ENCODE measurements at places on chromosomes 3 and 15.

DNA sequence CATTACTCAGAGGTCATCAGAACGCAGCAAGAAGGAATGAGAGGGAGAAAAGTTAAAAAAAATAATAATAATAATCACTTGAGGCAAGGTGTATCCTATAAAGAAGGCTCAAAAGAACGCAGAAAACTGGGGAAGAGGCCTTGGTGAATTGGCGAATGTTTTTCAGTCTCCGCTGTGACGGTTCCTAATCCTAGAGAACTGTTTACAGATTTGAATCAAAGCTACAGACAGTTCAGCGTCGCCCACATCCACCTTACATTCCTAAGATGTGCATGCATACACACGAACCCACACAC lies 634 bp downstream of the ZMAT3 start:
- no peak for DNase-seq

GRCh38 chr15:91975241-91975978 lies 121.9 kb downstream of the SLCO3A1 start:
- no peak for DNase-seq

DNA sequence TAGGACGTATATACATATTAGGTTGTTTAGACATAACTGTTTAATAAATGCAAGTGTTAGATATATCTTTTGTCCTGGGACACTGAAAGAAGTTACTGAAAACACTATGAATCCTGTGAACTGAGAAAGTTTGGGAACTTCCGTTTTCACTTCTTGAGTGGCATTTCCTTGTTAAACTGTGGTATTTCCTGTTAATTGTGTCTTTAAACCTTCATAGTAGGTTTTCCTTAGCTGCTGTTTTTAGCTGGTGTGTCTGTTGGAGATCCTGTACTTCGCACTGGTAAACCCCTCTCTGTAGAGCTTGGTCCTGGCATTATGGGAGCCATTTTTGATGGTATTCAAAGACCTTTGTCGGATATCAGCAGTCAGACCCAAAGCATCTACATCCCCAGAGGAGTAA lies 37.1 kb downstream of the ATP6V1A start:
- DNase-seq, result no peak

- no peak for DNase-seq
These were observed 15.3 kb upstream of the UNC13C start for GRCh38 chr15:53962646-53963561.

DNA sequence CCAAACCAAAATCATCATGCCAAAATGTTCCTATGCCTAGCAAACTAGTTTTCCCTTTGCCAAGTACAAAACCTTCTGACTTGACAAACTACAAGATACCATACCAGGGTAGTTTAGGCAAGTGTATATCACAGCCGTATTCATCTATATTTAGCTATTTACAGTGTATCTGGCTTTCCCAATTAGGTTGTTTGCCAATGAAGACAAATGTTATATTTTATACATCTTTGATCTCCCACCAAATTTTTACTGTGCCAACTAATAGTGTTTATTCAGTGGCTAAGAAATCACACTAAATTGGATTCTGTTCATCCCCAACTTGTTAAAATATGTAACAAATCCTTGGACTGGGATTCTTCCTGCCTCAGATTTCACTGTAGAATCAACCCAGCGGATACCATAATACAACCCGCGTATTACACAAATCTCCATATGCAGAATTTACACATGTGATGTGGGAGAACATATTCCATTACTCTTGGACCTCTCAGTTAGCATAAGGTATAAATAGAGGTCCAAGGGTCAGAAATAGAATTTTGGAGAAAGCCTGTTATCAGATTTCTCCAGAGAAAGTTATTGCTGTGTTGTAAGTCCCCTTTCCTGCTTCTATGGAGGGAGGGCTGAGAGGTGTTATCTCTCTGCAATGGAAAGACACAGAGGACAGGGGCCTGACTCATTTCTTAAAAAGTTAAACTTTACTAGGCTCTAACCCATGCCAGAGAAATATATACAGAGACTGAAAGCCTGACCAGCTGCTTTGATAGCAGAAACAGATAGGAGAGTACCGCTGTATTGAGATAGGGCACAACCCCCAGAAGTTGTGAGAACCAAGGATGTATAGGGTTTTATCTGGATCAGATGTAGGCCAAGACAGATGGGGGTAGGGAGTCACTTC lies 467.0 kb downstream of the FGF12 start:
- no peak for DNase-seq

DNA sequence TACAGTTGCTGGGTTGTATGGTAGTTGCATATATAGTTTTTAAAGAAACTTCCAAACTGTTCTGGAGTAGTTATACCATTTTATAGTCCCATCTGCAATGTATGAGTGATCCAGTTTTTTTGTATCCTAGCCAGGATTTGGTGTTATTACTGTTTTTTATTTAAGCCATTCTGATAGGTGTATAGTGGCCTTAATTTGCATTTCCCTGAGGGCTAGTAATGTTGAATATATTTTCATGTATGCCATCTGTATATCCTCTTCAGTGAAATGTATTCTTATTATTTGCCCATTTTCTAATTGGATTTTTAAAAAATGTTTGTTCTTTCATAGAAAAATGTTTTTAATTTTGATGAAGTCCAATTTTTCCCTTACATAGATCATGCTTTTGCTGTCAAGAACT lies 29.2 kb downstream of the PXK start:
- DNase-seq, result no peak
